Umbilical cord (tissue), 2 donors: ENCODE measurements at places on chromosomes 3 and 15. TPM values are rescaled to one million over a fixed set of nuclear protein-coding genes. Genes with fewer than 3 reads are reported as not detected.

SCN11A gene
- total RNA-seq = 2.2 TPM

KIF15 gene
- total RNA-seq = 5.3 TPM

HYAL1 gene
- total RNA-seq = 2.9 TPM

CELF6 gene
- 1.9 TPM for total RNA-seq

MTHFS gene
- total RNA-seq = 15.4 TPM
